ENCODE measurements at places on chromosomes 3 and 15.
A peak's percentile ranks its signal among the peaks of the same experiment; 100 is the strongest.

- DNase-seq: peak; percentile 73
Measured at GRCh38 chr3:155744010-155744625, 753 bp downstream of the PLCH1 start.

DNA sequence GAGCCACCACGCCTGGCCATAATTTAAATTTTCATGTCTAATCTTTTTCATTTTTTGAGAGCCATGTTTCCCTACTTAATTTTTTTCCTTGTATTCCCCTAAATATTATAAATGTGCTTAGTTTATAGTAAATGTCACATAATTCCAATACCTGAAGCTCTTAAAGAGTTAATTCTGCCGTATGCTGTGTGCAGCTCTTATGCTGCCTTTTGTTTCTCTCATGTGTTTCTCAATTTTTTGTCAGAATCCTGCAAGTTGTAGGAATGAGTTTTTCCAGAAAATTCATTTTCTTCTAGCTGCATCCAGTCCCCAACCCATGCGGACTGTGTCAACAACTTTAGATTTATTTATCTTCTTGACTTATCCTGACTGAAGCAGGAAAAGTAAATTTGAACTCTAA lies 90.9 kb upstream of the ROBO2 start:
- no peak for DNase-seq

DNA sequence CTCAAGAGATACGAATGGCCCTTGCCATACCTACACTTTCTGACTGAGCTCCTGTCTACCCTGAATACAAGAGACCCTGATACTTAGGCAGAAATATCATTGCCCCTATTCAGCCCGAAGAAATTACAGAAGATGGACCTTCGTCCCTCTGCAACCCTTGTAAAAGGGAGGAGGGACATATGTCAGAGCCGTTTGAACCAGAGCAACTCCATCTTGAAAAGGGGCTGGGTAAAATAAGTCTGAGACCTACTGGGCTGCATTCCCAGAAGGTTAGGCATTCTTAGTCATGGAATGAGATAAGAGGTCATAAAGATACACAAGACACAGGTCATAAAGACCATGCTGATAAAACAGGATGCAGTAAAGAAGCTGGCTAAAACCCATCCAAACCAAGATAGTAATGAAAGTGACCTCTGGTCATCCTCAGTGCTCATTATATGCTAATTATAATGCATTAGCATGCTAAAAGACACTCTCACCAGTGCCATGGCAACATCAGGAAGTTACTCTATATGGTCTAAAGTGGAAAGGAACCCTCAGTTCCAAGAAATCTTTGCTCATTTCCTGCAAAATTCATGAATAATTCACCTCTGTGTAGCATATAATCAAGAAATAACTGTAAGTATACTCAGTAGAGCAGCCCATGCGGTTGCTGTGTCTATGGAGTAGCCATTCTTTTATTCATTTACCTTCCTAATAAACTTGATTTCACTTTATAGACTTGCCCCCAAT lies 49.7 kb upstream of the GPD1L start:
- DNase-seq: no peak

DNA sequence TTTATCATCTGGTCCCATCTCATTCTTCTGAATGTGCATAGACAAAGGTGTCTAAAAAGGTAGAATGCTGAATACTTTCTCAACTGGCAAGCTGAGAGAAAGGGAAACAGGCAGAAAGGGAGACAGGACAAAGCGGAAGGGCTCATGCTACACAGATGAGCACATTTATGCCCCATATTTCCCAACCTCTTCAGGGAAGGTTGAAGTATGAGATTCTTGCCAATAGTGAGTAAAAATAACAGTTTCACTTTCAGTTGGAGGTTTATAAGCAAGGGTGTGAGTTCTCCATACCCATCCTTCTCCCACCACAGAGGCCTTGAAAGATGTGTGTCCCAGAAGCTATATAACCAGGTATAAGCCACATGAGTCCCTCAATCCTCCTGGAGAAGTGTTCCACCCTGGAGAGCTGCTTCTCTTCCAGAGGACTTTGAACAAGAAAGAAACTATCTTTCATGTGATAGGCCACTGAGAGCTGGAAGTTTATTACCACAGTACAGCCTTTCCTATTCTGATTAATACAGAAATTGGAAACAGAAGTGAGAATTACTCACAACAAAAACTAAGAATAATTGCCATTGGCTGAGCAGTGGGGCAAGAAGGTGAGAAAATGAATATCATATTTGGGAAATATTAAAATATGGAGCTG lies 709.4 kb upstream of the NR2F2 start:
- DNase-seq: no peak

Data from Right ventricle myocardium superior (tissue), 1 donor.